ENCODE measurements at places on chromosomes 5 and 9.

DNA sequence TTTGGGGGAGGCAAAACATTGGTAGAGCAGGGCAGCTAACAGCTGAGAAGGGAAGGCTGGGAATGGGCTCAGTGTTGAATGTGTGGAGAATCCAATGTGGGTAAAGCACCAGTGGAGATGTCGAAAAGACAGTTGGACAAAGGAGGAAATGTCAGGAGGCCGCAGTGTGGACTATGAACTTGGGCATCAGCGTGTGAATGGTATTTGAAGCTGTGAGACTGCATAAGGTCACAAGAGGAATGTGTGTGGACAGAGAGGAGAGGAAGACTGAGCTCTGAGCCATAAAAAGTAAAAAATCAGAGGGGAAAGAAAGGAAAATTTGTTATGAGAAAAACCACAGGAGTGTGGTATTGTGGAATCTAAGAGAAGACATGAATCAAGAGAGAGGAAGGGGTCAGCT is 99.4 kb upstream of the ADAMTS16 start:
- no peak for DNase-seq

GRCh38 chr5:60482301-60482700 is 217.7 kb downstream of the DEPDC1B start:
- no peak for DNase-seq

GRCh38 chr9:80664327-80665210 is 1024.8 kb downstream of the TLE1 start:
- no peak for DNase-seq

- no peak for DNase-seq
Measured at GRCh38 chr9:68685770-68686169, 19.3 kb upstream of the PIP5K1B start.

DNA sequence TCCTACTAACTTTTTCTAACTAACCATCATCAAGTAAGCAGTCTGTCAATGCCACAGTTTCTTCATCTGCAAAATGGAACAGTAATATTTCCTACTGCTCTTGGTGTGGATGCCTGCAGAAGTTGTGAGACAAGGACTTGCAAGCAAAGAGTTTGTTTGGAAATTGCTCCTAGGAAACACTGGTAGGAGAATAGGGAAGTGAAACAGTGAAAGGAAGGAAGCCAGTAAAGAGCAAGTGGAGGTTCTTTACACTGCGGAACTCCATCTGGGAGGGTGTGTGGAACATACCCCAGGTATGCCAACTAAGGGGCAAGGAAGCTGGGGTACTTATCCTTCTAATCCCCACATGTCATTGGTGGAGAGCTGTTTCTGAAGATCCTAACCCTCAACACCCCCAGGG is 119.9 kb downstream of the FOXD1 start:
- no peak for DNase-seq

- DNase-seq, result peak; percentile 5
Measured at GRCh38 chr9:25716220-25716872, 38.1 kb upstream of the TUSC1 start.

All from fibroblast of villous mesenchyme (primary cell).